ENCODE measurements at places on chromosomes 7 and 10.

DNA sequence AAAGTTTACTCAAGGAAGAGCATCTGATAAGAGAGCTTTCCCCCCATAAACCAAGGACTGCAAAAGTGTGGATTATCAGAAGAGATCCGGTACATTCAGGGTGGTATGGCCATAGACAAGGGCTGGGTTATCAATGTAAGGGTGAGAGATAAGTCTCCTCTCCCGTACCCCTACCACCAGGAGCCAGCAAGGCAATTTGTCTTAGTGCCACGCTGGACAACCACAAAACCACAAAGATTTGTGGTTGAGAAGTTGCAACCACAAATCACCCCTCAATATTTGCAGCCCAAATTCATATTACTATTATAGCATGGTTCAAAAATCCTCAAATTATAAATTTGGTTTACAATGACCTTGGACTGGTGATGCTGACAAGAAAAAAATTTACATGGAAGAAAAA lies 2.3 kb upstream of the ZSCAN25 start:
- DNase-seq, result no peak

GRCh38 chr10:129369566-129369965 lies 97.5 kb upstream of the MGMT start:
- no peak for DNase-seq

DNA sequence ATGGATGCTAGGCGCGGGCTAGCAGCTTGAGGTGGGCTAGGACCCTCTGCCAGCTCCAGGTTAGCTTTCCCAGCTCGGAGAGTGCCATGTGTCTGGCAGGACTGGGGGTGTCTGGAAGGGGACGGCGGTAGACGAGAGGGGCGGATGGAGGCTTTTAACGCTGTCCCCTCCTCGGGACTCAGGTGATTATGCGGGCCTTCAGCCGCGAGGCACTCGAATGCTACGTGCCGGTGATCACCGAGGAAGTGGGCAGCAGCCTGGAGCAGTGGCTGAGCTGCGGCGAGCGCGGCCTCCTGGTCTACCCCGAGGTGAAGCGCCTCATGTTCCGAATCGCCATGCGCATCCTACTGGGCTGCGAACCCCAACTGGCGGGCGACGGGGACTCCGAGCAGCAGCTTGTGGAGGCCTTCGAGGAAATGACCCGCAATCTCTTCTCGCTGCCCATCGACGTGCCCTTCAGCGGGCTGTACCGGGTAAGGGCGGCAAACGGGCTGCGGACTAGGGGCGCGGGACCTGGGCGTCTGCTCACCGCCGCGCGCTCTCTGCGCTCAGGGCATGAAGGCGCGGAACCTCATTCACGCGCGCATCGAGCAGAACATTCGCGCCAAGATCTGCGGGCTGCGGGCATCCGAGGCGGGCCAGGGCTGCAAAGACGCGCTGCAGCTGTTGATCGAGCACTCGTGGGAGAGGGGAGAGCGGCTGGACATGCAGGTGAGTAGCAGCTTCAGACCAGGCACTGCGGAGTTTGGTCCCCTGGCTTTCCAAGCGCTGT lies 1.1 kb downstream of the CYP26A1 start:
- no peak for DNase-seq

DNA sequence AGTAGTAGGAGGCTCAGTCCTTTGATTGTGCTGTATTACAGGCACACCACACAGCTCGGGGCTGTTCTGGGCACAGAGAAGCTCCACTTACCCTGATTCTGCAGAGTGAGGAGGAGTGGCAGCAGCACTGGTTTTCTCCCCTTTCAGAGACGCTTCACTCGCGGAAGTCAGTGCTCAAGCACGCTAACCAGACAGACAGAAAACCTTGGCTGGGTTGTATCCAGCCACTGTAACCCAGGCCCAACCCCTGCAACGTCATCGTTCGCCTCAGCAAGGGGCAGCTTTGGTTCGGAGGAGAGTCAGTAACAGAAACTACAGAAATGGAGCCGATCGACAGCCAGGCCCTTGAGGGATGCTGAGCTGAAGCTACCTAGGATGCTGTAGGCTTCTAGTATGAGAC lies 171.0 kb downstream of the SLC16A9 start:
- DNase-seq, result no peak

DNA sequence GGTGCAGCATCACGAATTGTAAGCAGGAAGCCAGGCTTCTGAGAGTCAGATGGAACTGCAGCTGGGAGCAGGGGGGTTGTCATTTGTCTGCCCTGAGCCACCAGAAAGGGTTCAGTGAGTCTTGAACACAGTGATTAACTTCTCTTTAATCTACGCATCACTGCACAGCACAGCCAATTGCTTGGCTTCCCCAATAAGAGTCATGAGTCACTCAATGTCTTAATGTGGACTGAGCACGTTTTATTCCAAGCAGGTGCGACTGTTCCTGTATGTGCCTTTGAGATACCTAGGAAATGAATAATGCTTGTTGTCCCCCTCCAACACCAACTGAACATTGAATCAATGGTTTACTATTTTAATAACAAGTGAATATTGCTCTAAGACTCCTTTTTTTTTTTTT lies 26.0 kb upstream of the PLEKHA1 start:
- no peak for DNase-seq

- DNase-seq, result no peak
Observed at GRCh38 chr10:14554491-14555205, 220.0 kb downstream of the FAM107B start.
